ENCODE measurements at places on chromosomes 16 and 17. TPM values are rescaled to one million over a fixed set of nuclear protein-coding genes. Genes with fewer than 3 reads are reported as not detected.
A peak's percentile ranks its signal among the peaks of the same experiment; 100 is the strongest.

CDIP1 gene
- 28.5 TPM for total RNA-seq

OR1G1 gene
- not detected for total RNA-seq

ETV4 gene
- 6.5 TPM for total RNA-seq

IRX3 gene
- total RNA-seq: 0.91 TPM

TSPOAP1 gene
- not detected for total RNA-seq

VMO1 gene
- 1.9 TPM for total RNA-seq

POLR3E gene
- total RNA-seq: 44.1 TPM

GIT1 gene
- total RNA-seq: 48.2 TPM

CLEC18C gene
- 0.71 TPM for total RNA-seq

KRTAP4-9 gene
- total RNA-seq: not detected

TEKT5 gene
- total RNA-seq: 0.50 TPM

AOC2 gene
- 1.8 TPM for total RNA-seq

PRCD gene
- 1.3 TPM for total RNA-seq

ITGAE gene
- total RNA-seq: 24.5 TPM

HOXB4 gene
- not detected for total RNA-seq

DNA sequence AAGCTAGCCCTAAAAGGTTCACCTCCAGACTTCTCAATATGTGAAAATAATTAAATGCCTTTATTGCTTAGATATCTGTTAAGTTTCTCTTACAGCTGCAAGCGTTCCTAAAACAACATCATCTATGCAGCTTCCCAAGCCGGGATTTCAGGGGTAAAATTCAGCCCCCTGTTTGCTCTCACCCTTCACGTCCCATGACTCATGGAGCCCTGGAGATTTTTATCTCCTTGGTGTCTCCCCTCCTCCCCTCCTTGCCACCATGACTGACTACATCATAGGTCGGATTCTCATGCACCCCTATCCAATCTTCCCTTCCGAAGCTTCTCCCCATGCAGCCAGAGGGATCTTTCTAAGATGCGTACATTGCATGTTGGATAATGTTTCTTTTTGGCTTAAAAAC, 21.0 kb upstream of the CACNG4 start:
- no peak for DNase-seq

DNA sequence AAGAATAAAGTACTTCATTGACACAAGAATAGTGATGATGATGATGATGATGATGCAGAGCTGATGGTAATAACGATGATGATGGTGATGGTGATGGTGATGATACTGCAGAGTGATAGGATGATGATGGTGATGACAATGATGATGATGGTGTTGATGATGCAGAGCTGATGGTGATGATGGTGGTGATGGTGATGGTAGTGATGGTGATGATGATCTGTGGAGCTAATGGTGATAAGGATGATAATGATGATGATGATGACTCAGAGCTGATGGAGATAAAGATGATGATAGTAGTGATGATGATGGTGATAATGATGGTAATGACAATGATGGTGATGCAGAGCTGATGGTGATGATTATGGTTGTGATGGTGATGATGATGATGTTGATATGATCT, 448.1 kb downstream of the HS3ST4 start:
- no peak for DNase-seq

DNA sequence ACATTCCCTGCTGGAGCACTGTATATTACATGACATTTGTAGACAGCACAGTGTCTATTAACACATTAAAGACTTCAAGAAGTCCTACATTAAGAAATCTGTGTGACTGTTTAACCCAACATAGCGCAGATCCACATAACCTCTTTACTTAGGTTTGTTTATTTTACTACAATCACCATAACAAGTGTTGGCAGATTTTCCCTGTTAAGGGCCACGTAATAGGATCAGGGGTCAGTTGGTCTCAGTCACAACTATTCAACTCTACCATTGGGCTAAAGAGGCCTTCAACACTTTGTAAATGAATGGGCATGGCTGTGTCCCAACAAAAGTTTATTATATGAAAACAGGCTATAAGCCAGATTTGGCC, 51.3 kb upstream of the ADORA2B start:
- no peak for DNase-seq

GRCh38 chr16:84511180-84511800, 6.8 kb upstream of the MEAK7 start:
- DNase-seq: peak; percentile 92

- DNase-seq: no peak
Measured at GRCh38 chr16:75624921-75625334, 1.8 kb upstream of the ADAT1 start.

GRCh38 chr17:9056566-9056965, 35.3 kb downstream of the NTN1 start:
- no peak for DNase-seq

DNA sequence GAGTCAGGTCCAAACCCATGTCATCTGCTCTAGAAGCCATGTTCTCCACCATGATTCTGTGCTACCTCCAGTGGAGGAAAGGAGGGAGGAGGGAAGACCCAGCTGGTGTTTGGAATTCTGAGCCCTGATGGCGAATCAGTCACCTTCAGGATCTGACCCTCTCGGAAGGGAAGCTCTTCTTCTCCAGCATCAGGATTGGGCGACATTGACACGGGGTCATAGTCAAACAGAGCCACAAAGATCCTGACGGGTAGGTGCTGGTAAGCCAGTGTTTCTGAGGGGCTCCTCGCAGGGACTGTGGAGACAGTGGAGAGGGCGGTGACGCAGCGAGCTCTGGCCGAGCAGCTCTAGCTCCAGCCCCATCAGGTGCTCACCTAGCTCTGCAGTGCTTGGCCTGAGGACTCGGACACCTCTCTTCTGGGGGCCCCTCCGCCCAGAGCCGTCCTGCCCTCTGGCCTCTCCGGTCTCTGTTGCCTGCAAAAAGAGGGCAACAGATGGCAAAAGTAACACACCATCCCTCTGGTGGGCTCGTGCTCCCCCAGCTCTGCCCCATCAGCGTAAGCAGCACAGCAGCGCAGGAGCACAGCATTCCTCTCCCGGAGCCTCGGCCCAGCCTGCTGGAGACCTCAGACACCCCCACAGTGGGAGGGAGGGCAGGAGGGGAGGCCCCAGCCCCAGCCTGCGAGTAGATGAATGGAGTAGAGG, 21.0 kb downstream of the TSPOAP1 start:
- peak; percentile 83 for DNase-seq

- no peak for DNase-seq
Measured at GRCh38 chr17:51733166-51733565, 425.3 kb downstream of the CA10 start.

- no peak for DNase-seq
Measured at GRCh38 chr17:80511222-80512180, 33.1 kb upstream of the RPTOR start.

GRCh38 chr17:74147056-74147835, 56.2 kb upstream of the RPL38 start:
- peak; percentile 79 for DNase-seq

- no peak for DNase-seq
Measured at GRCh38 chr16:82070656-82071369, 35.8 kb downstream of the HSD17B2 start.

- DNase-seq: no peak
Measured at GRCh38 chr17:8468127-8468526, 32.4 kb downstream of the NDEL1 start.

DNA sequence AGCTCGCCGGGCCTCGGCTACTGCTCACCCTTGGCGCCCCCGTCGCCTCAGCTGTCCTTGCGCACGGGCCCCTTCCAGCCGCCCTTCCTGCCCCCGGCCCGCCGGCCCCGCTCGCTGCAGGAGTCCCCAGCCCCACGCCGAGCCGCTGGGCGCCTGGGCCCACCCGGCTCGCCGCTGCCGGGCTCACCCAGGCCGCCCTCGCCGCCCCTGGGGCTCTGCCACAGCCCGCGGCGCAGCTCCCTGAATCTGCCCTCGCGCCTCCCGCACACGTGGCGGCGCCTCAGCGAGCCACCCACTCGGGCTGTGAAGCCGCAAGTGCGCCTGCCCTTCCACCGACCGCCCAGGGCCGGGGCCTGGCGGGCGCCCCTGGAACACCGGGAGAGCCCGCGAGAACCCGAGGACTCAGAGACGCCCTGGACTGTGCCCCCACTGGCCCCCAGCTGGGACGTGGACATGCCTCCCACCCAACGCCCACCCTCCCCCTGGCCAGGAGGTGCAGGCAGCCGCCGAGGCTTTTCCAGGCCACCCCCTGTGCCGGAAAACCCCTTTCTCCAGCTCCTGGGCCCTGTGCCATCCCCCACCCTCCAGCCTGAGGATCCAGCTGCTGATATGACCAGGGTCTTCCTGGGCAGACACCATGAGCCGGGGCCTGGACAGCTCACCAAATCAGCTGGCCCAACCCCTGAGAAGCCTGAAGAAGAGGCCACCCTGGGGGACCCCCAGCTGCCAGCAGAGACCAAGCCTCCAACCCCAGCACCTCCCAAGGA, 12.8 kb downstream of the MYO15A start:
- DNase-seq: no peak

- DNase-seq: no peak
Measured at GRCh38 chr17:74099442-74100340, 103.8 kb upstream of the RPL38 start.

GRCh38 chr16:75919664-75920063, 193.4 kb upstream of the CPHXL start:
- no peak for DNase-seq

- DNase-seq: no peak
Measured at GRCh38 chr16:67961551-67961957, 6.9 kb downstream of the SLC12A4 start.

DNA sequence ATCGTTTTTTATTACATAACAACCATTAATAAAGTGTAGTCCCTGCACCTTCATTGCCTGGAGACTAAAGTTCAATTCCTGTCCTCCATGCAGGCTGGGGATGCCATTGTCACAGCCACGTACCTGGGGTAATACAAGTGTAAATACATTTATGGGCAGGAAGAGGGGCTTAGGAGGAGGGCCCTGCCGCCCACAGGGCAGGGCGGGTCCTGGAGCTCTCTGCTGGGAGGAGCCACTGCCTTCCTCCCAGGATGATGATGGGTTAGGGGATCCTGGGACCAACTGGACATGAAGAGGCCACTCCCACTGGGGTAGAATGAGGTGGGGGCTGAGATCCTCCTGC, 44.1 kb upstream of the SLC38A10 start:
- DNase-seq: no peak

DNA sequence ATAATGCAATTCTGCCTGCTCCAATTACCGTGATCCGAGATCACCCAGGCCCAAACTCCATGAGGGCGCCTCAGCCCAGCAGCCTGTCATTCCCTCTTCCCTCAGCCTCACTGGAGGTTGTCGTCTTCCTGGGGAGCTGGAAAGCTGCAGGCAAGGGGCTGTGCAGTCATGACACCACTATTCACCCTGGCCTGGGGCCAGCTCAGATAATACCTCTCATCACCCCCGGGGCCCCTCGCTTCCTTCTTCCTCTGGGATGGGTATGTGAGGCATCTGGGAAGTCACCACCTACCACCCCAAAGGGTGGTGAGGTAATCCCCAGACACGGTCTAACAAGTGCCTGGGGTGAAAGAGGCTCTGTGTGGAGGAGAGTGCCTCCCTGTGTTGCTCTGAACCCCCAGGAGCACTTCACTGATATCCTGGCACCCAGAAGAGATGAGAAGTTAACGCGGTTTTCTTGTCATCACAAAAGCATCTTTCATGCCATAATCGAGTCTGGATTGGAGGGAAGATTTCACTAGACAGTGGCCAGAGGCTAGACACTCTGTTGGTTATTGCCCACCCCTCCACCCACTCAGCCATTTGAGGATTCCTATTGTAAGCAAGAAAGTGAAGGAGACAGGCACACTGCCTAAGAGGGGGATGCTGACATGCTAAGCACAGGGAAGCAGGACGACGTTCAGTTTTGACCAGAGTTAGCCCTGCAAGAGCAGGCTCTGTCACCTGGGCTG, 18.4 kb downstream of the CFAP20 start:
- no peak for DNase-seq

DNA sequence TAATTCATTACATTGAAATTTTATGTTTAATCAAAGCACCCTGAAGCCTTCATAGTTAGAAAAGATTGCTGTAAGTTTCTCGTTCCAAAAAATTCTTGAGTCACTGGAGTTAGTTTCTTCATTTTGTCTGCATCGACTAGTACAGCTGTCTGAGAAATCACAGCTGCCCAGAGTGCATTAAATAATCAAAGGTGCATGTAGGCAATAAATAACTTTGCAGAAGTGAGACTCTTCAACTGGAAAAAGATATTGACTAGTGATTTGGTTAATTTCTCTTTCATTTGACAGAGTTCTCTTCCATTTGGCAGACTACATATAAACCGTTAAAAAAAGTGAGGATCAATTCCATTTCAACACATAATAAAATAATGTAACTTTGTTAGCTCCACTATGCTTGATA, 234.0 kb downstream of the CNTNAP4 start:
- no peak for DNase-seq

GRCh38 chr17:17780922-17781590, 55.7 kb downstream of the SREBF1 start:
- no peak for DNase-seq

- DNase-seq: no peak
Measured at GRCh38 chr16:3349175-3349574, 6.5 kb upstream of the OR2C1 start.

DNA sequence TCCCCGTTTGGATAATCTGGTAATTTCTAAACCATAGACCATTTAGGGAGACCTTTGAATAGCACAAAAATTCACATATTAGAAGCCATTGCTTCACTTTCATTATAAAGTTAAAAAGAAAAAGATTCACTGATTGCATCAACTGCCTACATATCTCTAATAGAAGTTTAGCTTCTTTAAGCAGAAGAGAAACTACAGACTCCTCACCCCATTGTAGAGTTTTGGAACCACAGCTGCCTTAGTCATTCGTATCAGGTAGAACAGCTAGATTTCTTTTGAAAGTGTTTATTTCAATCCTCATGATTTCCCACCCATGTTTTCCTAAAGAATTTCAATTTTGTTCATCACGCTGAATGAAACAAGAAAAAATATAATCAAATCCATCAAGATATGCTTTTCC, 144.8 kb downstream of the CDH8 start:
- no peak for DNase-seq

DNA sequence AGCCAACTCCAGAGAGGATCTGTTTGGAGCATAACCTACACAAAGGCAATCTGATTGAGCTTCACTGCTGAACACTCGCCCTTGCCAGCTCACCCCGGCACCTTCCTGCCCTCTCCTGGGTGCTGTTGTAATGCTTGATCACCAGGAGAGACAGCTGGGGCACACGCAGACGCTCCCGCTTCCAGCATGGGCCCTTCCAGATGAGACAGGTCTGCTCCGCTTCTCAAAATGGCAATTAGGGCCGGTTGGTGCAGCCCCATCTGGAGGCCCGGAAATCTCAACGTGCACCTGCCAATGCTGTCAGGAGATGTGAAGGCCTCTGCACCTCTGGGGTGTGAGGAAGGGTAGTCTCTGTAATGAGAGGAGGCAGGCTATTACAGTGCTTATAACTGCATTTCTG, 206.1 kb downstream of the ABCC12 start:
- no peak for DNase-seq

GRCh38 chr16:84016477-84016876, 26.1 kb downstream of the SLC38A8 start:
- DNase-seq: no peak

- DNase-seq: no peak
Measured at GRCh38 chr17:55577687-55578086, 66.4 kb upstream of the SMIM36 start.
